Activated naive CD8-positive, alpha-beta T cell treated with anti-CD3 and anti-CD28 coated beads, Interleukin-2, amount 50 U/mL, for 16 hours (primary cell): ENCODE measurements at places on chromosomes 16 and 17.
A peak's percentile ranks its signal among the peaks of the same experiment; 100 is the strongest.

DNA sequence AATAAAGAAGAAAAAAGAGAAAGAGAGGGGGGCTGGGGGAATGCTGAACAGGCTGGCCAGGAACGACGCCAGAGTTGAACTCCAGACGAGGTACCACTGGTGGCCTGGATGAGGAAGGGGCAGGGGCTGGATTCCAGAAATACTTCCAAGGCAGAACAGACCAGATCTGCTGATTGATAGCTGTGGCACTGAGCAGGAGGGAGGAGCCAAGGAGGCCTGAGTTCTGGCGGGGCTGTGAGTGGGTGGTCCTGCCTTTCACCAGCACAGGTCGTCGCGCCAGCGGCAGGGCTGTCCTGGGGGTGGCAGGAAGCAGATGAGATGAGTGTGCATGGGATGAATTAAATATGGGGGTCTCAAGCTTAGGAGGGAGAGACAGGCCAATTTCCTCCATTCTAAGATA, 5.5 kb downstream of the CCDC42 start:
- DNase-seq = no peak

DNA sequence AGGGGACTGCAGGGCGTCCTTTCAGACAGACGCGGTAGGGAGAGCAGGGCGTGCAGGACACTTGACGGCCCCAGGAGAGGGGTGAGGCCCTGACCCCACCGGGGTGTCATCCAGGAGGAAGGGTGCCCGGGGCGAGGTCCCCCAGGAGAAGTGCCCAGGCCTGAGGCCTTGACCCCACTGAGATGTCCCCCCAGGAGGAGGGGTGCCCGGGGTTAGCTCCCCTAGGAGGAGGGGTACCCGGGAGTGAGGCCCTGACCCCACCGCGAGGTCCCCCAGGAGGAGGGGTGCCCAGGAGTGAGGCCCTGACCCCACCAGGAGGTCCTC, 27.2 kb upstream of the METRNL start:
- no peak for DNase-seq

- DNase-seq = no peak
These were observed 42.5 kb downstream of the KSR1 start for GRCh38 chr17:27498615-27499309.

DNA sequence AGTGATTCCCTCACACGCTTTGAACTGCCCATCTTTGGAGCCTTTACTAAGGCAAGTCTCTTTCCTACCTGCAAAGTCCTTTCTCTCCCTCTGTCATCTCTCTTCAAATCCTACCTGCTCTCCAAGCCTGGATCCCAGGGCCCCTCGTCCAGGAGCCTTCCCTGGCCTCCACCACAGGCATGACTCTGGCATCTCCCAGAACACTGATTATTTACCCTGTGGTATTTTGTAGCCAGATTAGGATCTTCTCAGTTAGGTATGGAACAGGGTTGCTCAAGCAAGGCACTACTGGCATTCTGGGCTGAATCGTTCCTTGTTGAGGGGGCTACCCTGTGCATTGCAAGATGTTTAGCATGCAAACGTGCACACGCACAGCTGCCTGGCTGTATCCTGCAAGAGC, 31.9 kb upstream of the POLR3E start:
- DNase-seq = no peak

GRCh38 chr16:67928147-67928546, 3.5 kb downstream of the CTRL start:
- DNase-seq = no peak

GRCh38 chr17:68830313-68830712, 124.9 kb downstream of the ABCA8 start:
- DNase-seq = no peak

DNA sequence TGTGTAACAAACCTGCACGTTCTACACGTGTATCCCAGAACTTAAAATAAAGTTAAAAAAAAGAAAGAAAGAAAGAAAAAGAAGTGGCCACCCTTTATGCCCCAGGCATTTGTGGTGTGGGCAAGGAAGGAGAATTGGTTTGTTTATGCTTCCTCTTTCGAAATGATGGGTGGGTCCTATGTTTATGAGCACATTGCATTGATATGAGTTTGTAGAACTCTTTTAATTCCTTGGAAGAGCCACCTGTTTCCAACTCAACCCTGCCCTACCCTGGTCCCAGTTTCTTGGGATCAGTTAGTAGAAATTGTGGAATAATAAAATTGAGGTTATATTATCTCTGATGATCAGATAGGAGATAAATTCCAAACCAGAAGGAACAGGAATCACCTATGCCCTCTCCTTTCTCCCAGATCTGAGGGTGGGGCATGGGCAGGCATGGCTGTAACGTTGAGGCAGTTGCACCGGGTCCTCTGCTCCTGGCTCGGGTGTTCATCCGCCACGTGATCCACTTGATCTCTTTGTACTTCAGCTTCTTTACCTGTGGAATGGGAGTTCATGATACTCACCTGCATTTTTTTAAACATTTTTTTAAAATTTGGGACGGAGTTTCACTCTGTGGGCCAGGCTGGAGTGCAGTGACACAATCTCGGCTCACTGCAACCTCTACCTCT, 15.9 kb downstream of the CHAD start:
- DNase-seq = no peak

DNA sequence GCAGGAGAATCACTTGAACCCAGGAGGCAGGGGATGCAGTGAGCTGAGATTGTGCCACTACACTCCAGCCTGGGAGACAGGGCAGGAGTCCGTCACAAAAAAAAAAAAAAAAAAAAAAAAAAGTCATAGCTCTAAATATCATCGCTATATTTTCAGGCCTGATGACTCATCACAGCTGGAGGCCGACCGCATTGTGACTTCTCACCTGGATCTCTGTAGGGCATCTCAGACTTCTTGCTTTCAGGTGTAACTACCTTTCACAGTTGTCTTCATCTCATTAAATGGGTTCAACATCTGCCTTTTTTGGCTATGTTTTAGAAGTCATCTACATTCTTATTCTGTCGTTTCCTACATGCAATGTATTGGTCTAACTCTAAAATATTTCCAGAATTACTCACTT, 353.1 kb upstream of the MON1B start:
- DNase-seq = no peak

GRCh38 chr17:46822388-46822921, 4.0 kb upstream of the WNT3 start:
- no peak for DNase-seq

DNA sequence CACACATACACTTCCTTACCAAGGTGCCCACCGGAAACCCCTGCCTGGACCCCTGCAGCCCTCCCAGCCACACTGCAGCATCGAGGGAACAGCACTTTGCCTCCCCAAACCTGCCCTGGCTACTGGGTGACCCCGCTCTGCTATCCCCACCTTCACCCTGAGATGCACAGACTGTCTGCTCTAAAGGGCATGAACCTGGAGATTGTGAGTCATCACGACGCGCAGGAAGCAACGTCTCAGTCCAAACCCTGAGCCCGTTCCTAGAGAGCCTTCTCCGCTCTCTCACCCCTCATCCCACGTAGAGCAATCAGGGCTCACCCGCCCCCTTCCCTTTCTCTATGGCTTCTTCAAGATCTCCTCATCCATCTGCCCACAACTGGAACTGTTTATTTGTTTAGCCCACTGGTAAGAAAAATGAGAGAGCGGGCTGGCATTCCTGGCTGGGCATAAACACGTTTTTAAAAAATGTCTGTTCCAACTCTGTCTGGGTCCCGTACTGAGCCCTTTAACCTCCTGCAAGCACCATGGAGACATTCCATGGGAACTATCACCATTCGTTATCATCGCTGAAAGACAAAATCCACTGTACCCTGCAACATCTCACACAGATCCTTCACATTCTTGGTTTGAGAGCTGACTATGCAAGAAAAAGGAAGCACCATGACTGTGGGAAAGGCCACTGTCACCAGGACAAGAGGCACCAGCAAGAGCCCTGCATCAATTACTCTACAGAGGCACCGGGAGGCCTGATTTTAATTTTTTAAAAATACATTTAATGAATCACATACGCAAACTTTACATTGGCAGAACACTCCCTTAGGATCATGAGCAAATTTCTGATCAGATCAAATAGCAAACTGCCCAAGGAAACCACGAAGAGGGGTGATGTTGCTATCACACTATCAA, 28.2 kb downstream of the ZFHX3 start:
- no peak for DNase-seq

- no peak for DNase-seq
These were observed 6.9 kb downstream of the KRT24 start for GRCh38 chr17:40696651-40697072.

GRCh38 chr16:57372372-57373116, at the start of gene CX3CL1:
Gene CX3CL1, plus strand, starts transcription at chr16:57372490. Its CDS starts 79 bp downstream, at chr16:57372569.
- DNase-seq = no peak

GRCh38 chr17:43427362-43428043, 28.7 kb downstream of the ARL4D start:
- no peak for DNase-seq

DNA sequence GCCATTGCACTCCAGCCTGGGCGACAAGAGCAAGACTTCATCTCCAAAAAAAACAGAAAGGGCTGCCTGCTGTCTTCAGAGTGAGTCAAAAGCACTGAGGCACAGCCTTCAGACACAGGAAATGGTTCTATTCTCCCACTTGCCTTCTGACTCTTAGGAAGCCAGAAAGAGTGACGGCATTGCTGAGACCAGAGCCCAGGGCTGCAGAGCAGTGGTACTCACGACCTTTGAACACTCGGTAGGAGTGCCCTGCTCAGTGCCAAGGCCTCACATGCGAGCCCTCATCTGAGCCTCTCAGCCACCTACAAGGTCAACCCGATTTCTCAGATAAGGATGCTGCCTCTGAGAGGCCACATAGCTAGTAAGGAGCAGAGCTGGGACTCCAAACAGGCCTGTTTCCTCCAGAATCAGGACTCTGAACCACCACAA, 3.5 kb upstream of the ITGAE start:
- no peak for DNase-seq

DNA sequence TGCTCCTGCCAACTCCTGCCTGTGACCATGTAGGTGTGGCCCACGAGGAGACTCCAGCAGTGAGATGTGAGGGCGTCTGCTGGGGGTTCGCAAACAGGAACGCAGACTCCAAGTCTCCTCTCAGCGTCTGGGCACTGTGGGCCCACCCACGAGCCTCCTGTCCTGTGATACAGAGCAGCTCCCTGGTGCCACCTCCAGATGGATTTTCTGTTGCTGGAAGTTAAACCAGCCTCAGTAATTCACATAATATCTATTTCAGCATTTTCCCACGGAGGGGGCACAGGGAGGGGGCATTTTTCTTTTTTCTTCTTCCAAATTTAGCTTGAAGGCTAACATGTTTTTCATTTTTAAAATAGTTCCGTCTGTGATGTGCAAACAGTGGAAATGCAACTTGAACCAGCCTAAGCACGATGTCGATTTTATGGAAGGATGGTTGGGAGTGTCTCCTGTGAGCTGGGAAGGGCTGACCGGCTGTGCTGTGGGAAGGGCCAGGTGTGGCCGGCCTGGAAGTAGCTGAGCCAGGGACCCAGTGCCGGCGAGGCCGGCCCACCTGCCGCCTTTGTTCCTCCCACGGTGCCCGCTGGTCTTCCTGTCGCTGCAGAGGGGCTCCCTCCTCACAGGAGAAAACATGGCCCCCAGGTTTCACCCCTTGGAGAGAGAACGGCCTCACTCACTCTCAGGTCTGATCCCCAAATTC, 3.9 kb upstream of the RAB40B start:
- DNase-seq = no peak

GRCh38 chr16:9259914-9260608, 168.6 kb downstream of the HAPSTR1 start:
- no peak for DNase-seq

GRCh38 chr16:2019518-2019920, at the start of gene NPW:
Gene NPW, plus strand, starts transcription at chr16:2019785.
- peak; percentile 29 for DNase-seq

DNA sequence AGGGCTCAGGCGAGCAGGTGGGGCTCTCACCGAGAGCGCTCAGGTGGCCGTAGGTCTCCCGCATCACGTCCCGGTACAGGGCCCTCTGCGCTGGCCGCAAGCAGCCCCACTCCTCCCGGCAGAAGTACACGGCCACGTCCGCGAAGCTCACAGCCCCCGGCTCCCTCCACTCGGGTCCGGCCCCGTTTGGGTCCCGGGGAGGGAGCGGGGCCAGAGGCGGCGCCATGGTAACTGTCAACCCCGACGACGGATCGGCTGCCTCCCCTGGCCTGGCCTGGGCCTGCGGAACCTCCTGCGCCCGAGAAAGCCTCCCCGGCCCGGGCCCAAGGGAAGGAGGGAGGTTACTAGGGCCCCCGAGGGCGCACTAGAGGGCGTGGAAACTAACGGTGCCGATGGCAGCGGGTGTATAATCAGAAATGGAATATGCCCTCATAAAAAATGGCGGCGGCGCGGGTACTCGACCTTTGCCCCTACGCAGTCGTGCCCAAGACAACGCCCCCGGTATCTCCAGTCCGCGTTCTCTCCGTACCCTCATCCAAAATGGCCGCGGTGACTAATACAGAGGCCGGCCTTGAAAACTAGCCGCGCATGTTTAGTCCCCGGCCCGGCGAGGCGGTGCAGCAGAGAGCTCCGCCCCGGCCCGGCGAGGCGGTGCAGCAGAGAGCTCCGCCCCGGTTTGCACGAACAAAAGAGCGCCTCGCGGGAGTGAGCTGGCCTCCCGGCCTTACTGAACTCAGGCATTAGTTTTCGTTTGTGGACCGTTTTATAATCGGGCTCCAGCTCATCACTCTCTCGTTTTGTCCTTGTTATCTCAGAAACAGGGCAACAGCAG, at the start of gene ZNF764:
Gene ZNF764, minus strand, starts transcription at position 418 of the 832 bp plus-strand sequence. Its CDS starts 192 bp downstream, at position 226.
- peak; percentile 93 for DNase-seq

DNA sequence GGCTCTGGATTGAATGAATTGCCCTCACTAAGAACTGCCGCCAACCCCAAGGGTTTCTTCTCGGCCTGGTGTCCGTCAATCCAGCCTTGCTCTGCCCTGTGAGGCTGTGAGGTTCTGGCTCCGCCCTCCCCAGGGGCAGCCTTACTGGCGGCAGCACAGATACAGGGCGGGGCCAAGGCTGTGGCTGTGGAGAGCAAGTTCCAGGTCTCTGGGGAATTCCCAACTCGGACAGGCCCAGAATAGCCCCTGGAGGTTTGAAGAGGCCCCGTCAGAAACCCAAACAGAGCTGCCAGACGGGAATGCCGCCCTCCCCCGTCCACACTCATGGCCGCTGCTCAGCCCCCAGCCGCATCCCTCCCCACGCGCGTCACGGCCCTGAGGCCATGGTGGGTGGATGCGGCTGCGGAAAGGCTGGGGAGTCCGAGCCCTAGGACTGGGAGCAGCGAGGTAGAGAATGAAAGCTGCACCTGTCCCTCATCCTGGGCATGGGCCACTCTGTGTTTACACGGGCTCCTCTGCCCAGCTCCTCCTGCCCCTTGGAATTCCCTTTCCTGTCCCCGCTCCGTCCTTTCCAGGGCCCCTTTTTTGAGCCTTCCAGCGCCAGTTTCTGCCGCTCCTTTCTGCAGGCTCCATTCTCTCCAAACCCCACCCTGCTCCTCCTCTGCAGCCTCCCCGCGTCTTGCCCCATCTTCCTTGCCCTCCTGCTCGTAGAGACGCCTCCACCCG, 660 bp upstream of the PRRT2 start:
- no peak for DNase-seq

GRCh38 chr17:72104164-72104862, 16.5 kb upstream of the SOX9 start:
- DNase-seq = no peak

GRCh38 chr16:3089717-3090592, 9.1 kb downstream of the ZSCAN10 start:
- no peak for DNase-seq

DNA sequence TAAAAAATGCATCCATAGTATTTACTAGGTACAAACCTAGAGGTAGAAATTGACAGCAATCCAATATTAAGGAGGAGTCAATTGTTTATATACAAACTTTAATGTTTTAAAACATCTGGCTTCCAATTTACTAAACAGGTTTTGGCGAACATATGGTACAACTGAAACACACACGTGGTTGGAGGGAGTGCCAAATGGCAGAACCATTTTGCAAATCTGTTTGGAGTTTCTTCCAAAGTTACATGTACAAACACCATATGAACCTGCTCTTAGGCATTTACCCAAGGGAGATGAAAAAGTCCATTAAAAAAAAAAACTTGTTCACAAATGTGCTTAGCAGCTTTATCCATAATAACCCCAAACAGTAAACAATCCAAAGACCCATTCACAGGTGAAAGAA, 159.8 kb upstream of the MYOCD start:
- DNase-seq = no peak
